Stimulated activated CD8-positive, alpha-beta memory T cell treated with anti-CD3 and anti-CD28 coated beads, Interleukin-7, amount 100 ng/mL, for 1 hour (primary cell): ENCODE measurements at places on chromosomes 3 and 15.

DNA sequence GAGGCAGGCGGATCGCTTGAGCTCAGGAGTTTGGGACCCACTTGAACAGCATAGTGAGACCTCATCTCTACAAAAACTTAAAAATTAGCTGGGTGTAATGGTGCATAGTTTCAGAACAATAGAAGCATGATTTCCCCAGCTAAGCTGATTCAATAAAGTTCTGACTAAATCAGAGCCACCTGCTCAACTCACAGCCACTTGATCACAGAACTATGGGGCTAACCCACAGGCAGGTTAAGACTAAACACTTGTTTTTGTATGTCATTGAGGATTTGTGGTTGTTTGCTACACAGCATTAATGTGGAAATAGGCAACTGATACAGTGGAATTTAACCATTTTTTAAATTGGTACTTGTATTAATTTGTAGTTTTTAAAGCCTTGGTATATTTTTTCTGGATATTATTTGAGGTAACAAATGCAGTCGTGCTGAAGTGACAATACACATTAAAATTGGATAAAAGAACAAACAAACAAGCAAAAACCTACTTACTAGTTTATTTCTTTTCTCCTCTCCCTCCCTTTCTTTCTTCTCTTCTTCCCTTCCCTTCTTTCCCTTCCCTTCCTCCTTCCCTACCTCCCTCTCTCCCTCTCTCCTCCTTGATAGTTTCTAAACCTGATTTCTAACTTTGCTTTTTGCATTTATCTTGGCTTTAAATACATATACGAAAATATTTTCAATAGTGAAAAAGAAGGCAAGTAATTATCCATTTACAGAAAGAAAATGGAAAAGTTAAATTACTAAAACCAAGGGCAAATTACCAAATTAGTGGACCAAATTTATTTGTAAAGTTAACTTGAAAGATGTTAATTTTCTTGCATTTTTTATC, 32.1 kb downstream of the OXSM start:
- no peak for DNase-seq

- no peak for DNase-seq
Observed at GRCh38 chr3:194097141-194097882, 38.6 kb upstream of the HES1 start.

GRCh38 chr3:147397875-147398812, 8.2 kb downstream of the ZIC4 start:
- DNase-seq = no peak

- peak; percentile 29 for DNase-seq
Observed at GRCh38 chr3:14461748-14462324, 59.4 kb downstream of the SLC6A6 start.

- DNase-seq = no peak
Observed at GRCh38 chr3:123256256-123256655, 54.5 kb downstream of the SEC22A start.

GRCh38 chr3:80994085-80994665, 767.3 kb downstream of the GBE1 start:
- DNase-seq = no peak

DNA sequence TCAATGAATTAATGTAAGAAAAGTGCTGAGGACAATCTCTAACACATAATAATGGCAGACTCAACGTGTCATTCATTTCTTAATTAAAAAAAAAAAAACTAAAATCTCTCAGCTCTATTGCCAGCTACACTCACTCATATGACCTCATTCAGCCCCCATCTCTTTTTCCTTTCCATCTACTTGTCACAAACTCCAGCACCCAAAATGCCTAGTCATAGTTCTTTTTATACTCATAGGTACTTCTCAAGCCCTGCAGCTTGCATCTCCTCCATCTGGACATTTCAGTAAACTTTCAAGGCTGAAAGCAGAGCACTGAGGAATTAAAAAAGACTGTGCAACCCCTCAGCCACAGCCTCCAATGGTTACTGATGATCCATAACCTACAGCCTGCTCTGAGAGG, 109.8 kb downstream of the PLCH1 start:
- no peak for DNase-seq

- DNase-seq = no peak
Observed at GRCh38 chr15:38474155-38474757, 20.3 kb downstream of the FAM98B start.

DNA sequence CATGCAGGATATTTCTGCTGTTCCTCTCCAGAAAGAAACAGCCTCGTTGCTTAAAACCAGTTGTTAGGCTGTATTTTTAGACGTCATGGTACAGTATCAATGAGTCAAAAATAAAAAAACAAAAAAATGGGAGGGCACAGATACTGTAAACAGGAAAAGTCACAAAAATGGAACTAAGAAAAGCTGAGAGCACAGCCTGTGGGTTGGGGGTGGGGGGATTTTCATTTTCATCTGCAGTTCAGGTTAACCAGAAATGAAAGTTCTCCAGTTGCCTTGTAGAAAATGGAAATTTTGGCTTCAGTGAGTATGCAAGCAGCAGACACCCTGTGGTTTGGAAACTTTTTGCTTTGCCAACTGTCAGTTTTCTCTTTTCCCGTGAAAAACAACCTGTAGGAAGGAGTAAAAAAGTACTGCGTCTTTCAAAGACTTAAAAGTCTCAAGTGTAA, 59.0 kb downstream of the FRMD4B start:
- DNase-seq = no peak

GRCh38 chr3:105187344-105187743, 179.4 kb upstream of the ALCAM start:
- no peak for DNase-seq

GRCh38 chr3:126827121-126827520, 123.1 kb downstream of the CHCHD6 start:
- no peak for DNase-seq

DNA sequence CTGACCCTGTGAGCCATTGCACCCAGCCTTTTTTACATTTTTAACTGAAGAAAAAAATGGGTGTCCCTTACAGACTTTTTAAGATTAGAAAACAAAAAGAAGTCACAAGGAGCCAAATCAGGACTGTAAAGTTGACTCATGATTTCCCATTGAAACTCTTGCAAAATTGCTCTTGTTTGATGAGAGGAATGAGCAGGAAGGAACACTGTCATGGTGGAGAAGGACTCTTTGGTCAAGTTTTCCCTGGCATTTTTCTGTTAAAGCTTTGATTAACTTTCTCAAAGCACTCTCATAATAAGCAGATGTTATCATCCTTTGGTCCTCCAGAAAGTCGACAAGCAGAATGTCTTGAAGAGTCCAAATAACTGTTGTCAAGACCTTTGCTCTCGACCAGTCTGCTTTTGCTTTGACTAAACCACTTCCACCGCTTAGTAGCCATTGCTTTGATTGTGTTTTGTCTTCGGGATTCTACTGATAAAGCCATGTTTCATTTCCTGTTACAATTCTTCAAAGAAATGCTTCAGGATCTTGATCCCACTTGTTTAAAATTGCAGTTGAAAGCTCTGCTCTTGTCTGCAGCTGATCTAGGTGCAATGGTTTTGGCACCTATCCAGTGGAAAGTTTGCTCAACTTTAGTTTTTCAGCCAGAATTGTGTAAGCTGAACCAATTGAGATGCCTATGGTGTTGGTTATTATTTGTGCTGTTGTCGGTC, 369.4 kb downstream of the MAGI1 start:
- no peak for DNase-seq

GRCh38 chr3:52408466-52408865, 36.4 kb downstream of the SEMA3G start:
- no peak for DNase-seq

DNA sequence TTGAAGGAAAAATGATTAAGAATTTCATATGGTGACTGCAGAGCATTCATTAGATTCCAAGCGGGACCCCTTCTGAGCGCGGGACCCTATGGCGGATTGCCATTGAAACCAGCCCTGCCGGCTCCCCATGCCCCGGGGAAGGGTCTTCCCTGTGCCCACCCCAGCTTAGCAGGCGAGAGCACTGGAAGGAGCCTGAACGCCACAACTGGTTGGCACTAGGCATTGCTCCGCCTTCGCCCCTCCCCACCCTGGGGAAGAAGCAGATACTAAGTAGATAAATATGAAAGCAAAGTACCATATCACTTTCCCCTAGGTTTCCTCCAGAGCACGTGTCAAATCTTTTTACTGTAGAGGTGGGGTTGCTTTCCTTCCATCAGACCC, 70.7 kb downstream of the CYP19A1 start:
- no peak for DNase-seq

DNA sequence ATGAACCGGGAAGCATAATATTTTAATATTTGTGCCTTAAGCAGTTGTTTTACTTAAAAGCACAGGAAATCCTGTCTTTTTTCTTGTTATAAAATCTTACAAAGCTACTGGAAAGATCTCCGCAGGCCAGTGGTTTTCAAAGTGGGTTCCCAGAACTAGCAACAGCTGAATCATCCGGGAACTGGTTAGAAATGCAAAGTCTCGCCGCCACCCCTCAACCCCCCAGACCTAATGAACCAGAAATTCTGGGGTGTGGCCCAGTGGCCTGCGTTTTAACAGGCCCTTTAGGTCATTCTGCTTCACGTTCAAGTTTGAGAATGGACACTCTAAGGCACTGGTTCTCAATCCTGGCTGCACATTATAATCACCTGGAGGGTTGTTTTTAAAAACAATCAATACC, 74.7 kb downstream of the PDZRN3 start:
- no peak for DNase-seq

- DNase-seq = no peak
Observed at GRCh38 chr3:49910409-49911123, 6.9 kb upstream of the MST1R start.

- DNase-seq = no peak
Observed at GRCh38 chr3:160924776-160925175, 168.7 kb downstream of the PPM1L start.

GRCh38 chr3:43587303-43587702, 34.5 kb downstream of the ANO10 start:
- DNase-seq = no peak

DNA sequence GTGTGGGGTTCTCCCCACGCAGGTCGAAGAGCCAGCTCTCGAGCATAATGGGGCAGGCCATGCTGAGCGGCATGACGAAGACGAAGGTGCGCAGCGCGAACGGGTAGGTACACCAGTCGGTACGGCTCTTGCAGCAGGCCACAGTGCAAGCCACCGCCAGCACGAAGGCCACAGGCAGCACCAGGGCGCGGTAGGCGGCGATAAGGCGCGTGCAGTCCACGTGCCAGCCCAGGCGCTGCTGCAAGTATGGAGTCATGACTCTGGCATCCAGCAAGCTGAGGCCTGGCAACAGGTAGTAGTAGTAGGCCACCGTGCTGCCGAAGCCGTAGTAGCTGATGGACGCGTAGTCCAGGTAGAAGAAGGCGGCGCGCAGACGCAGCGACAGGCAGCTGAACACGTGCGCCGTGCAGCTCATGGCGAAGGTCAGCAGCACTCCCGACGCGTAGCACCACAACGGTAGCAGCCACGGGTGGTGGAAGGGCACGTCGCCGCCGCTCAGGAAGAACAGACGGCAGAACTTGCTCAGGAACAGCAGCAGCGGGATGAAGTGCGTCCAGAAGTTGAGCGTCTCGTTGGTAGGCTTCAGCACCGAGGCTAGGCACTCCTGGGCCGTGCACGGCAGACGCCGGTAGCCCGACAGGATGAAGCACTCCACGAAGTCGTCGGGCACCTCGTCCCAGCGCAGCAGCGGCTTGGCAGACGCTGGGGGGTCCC, 797 bp downstream of the PAQR9 start:
- DNase-seq = no peak

GRCh38 chr3:58375254-58375653, 42.6 kb downstream of the PXK start:
- no peak for DNase-seq

- no peak for DNase-seq
Observed at GRCh38 chr15:25905140-25905539, 42.0 kb upstream of the ATP10A start.

- no peak for DNase-seq
Observed at GRCh38 chr3:128648940-128649663, 1.5 kb downstream of the RPN1 start.

DNA sequence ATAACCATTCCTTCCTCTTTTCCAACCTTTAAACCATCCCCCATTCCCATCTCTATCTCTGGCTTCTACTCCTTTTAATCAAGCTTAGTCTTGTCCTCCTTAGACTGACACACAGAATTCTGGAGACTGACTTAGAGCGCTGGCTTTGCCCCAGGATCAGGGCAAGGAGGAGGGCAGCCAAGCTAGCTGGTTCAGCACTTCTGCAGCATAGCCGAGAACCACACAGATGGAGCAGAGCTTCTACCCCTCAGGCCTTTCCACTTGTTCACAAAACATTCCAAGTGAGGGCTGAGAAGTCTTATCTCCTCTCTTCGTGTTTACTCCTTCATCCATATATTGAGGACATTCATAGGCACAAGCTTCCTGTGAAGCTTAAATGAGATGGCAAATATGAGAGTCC, 246.5 kb upstream of the PEX5L start:
- no peak for DNase-seq

- DNase-seq = no peak
Observed at GRCh38 chr15:71811036-71811736, 832 bp downstream of the NR2E3 start.

- no peak for DNase-seq
Observed at GRCh38 chr3:59243476-59243875, 193.7 kb upstream of the CFAP20DC start.

GRCh38 chr15:49040151-49040550, 6.1 kb downstream of the SECISBP2L start:
- DNase-seq = no peak

DNA sequence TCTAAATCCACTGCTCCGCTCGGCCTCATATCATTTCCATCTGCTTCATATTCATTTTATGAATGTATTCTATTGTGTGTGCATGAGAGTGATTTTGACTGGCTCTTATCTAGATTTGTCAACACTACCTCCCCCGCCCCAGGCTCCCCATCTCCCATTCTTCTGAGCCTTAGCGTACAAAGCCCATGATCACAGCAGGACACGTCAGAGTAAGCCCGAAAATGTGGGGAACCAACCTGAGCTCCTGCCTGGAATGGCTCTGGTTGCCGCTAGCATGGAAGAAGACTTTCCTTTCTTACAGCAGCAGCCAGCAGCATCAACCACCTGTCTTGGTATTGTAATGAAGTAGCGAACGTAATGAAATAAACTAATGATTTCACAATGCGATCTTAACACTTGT, 61.4 kb downstream of the GABRB3 start:
- DNase-seq = no peak

DNA sequence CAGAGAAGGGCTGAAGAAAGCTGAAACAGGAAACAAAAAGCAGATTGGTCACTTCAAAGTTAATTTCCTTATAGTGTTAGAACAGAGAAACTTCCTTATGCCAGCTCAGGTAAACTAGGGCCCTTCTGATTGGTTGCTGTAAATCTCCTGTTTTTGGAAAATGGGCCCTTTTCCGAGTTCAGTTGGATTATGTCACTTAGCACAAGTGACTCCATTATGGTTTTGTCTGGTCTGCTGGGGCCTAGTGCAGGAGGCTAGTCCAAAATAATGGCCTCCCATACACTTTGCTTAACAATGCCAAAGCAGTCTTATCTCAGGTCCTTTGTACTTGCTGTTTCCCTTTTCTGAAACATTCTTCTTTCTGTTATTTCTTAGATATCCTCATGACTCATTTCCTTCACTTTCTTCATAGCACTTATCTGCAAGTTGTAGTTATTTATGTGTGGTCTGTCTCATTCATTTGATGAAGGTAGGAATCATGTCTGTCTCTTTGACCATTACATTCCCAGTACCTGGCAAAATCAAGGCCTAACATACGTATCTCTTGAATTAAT, 7.7 kb upstream of the DCP1A start:
- no peak for DNase-seq
